Stimulated activated CD8-positive, alpha-beta memory T cell treated with anti-CD3 and anti-CD28 coated beads, Interleukin-4, amount 100 ng/mL, for 4 hours (primary cell): ENCODE measurements at places on chromosomes 5 and 9.

DNA sequence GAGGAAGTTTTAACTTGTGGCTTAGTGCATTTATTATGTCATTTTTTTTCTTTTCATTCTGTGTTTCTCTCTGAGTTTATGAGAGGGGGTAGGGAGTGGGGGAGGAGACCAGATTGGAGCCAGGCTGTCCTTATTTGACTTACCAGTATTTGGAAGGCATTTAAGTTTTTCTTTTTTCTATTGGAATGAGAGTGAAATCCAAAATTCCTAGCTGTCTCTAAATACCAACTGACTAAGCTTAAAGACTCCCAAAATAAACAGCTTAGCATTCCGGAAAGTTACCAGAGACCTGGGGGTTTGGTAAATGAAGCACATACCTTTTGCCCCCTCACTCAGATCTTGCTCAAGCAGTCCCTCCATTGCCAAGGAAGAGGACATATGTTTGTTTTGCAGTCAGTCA is 581.9 kb upstream of the BRINP1 start:
- DNase-seq: no peak

GRCh38 chr9:27336829-27337228 is 39.9 kb upstream of the EQTN start:
- no peak for DNase-seq

- DNase-seq: no peak
These were observed 5.7 kb downstream of the LHX2 start for GRCh38 chr9:124017051-124017928.

DNA sequence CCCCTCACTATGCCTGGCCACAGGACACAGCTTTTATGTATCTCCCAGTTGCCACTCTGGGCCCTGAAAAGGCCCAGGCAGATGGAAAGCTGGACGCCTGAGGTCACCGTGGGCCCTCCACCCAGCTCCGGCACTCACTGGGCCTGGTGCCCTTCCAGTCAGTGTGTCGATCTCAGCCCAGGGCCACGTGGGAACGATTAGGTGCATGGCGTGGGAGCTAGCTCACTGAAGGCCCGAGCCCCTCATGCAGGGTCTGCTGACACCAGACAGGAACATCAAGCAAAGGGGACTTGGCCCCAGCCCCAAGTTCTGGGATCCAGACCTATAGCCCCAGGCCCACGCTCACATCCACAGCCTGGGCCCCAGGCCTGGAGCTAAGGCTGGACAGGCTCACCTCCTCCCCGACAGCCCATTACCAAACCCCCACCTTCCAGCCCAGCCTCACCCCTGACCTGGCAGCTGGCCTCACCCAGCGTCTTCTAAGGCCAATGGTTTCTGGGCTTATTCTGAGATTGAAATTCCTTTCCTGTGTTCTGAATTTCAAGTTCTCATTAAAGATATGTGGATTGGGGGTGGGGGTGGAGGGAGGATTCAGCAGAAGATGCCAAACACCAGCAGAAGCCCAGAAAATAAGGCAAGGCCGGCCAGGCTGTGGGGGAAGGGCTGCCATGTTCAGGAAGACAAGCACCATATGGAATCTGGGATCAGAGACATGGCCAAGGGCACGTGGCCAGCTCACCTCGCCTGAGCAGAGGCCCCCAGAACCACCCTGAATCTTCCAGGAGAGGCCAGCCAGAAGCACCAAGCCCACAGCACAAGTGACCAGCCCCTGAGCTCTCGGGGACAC is 74.5 kb downstream of the ADAMTS2 start:
- DNase-seq: no peak

- no peak for DNase-seq
These were observed 66.9 kb downstream of the ENTREP1 start for GRCh38 chr9:69391946-69392345.

GRCh38 chr9:91948597-91949391 is 1.2 kb downstream of the ROR2 start:
- no peak for DNase-seq

DNA sequence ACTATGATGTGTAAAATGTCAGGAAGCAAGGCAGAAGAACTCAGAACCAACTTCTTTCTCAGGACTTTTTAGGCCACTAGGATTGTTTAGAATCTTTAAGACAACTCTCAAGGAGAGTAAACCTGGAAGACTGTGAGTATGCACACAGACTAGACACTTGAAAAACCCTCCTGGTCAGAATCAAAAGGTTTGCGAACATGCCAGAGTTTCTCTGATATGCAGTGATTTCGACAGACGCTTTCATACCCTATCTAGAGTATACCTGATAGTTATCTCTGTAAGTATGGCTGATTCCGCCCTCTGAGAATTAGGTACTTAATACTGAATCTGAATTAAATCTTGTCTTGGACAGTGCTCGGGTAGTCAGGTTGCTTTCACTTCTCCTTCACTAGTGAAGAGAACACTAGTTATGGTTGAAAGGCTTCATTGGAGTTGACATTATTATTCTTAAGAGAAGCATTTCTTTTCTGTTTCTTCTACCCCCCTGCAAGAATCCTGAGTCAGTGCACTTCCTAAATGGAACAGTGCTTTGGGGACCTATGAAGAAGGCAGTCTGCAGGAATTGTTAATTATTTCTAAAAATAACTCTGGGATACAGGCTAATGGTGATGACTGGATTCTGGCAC is 158.1 kb downstream of the HACD4 start:
- DNase-seq: no peak

- DNase-seq: no peak
These were observed 101.5 kb upstream of the GHR start for GRCh38 chr5:42321785-42322184.

DNA sequence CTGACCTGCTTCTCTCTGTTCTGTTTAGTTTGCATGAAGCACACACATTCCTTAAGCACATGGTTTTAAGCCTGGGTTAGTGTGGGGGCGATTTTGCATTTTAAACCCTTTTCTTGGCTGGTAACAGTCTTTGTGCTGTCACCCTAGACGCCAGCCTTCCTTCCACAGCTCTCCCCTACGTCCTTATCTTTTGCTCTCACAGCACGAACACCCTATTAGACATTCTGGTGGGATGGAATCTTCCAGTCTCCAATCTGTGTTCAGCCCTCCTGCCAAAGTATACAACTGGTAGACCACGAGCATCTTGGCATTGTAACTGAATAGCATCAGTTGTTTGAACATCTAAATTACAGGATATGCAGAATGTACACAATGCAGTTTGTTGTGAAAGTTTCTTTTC is 316.9 kb upstream of the IRX2 start:
- DNase-seq: no peak

DNA sequence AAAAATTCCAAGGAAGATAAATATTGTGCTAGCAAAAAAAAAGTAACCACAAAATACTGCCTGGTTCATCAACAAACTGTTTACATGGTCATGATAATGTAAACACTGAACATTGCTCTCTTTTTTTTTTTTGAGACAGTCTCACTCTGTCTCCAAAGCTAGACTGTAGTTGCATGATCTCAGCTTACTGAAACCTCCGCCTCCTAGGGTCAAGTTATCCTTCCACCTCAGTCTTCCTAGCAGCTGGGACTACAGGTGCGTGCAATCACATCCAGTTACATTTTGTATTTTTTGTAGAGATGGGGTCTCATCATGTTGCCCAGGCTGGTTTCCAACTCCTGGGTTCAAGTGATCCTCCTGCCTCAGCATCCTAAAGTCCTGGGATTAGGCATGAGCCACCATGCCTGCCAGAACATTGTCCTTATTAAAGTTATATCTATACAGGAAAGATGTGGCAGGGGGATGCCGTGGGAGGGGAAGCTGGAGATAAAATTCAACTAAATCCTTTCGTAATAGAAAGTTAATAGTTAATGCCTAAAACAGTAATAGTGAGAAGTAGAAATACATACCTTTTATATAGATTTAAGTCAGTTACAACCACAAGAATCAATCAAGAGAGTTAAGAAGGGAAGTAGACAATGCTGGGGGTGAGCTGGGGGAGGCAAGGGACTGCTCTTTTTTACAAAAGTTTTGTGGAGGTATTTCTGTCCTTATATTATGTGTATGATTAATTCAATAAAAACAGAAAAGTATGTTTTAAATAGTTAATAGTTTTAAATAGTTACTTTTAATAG is 52.3 kb downstream of the RGMB start:
- DNase-seq: no peak

DNA sequence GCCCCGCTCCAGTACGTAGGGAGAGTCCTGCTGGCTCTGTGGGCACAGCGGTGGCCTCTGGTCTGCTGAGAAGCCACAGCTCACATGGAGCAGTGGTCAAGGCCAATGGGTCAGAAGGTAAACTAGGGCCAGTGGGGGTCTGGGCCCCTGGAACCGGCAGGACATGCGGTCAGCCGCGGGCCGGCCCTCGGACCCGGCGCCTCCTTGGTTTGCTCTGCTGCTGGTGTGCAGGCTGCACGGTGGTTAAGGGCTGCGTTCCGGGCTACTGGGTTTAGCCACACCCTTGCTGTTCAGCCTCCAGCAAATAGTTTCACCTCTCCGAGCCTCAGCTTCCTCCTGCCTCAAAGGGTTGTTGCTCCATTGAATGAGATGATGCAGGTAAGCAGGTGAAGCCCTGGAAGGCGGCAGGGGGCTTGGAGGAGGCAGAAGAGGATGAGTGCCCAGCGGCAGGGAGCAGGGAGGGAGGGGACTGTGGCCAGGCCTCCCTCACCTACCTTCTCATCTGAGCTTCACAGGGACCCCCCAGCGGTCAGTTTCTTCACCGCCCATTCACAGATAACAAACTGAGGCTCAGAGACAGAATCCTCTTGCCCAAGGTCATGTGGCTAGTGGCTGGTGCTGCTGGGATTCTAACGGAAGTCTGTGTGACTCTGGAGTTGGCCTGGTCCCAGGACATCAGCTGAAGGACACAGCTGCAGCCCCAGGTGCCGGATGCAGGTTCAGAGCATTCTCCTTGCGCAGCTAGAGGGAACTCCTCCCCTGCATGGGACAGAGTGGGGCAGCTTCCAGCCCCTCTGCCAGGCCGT is 3.7 kb upstream of the COL5A1 start:
- DNase-seq: no peak

- DNase-seq: no peak
These were observed 11.4 kb downstream of the LAMC3 start for GRCh38 chr9:131020388-131020787.

- no peak for DNase-seq
These were observed 370.4 kb downstream of the PRDM9 start for GRCh38 chr5:23877847-23878246.

- DNase-seq: no peak
These were observed 153.2 kb upstream of the MAST4 start for GRCh38 chr5:66442951-66443445.

GRCh38 chr9:71524516-71524915 is 243.8 kb downstream of the CEMIP2 start:
- DNase-seq: no peak
